ENCODE measurements at places on chromosomes 5 and 9.

- no peak for DNase-seq
Measured at GRCh38 chr5:891117-891836, 1.3 kb downstream of the BRD9 start.

DNA sequence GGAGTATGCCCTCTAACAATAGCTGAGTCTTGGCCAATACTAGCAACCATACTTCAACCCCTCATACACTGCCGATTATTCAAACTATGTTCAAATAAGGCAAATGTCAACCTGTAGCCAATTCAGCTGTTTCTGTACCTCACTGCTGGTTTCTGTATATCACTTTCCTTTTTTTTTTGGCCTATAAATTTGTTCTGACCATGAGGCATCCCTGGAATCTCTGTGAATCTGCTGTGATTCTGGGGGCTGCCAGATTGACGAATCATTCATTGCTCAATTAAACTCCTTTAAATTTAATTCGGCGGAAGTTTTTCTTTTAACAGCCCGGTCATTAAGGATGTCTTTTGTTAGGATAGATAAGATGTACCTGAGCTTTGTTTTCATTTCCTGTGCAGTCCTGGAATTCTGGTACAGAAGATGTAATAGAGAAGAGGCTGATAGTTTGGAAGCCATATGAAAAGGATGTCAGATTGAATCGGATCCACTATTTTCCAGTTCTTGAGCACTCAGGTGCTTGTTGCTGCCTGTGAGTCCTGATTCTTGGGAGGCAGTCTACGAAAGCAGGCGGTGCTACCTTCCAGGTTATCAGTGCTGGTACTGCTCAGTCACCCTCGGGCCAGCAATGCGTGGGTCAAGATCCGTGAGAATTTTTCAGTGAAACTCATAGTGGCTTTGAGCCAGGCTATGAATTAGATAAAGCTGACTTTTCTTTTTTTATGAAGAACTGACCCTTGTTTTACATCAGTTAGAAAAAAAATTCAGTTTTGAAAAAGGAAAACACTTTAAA is 106.2 kb upstream of the TUT7 start:
- no peak for DNase-seq

- no peak for DNase-seq
Measured at GRCh38 chr9:112997236-112997941, 14.6 kb downstream of the ZNF883 start.

DNA sequence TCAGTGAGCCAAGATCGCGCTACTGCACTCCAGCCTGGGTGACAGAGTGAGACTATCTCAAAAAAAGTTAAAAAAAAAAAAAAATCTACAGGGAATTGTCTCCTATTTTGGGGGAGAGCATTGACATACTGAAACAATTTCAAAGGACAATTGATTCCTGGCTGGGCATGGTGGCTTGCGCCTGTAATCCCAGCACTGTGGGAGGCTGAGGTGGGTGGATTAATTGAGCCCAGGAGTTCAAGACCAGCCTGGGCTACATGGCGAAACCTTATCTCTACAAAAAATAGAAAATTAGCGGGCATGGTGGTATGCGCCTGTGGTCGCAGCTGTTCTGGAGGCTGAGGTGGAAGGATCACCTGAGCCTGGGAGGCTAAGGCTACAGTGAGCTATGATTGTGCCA is 30.6 kb downstream of the GPR107 start:
- no peak for DNase-seq

- no peak for DNase-seq
Measured at GRCh38 chr5:85515588-85515987, 1102.2 kb upstream of the COX7C start.

GRCh38 chr5:53874409-53874808 is 314.0 kb downstream of the NDUFS4 start:
- no peak for DNase-seq

GRCh38 chr9:135015565-135015964 is 71.9 kb upstream of the OLFM1 start:
- no peak for DNase-seq

- no peak for DNase-seq
Measured at GRCh38 chr5:2912741-2913140, 161.3 kb upstream of the IRX2 start.

GRCh38 chr9:4152876-4153275 is 147.0 kb downstream of the GLIS3 start:
- no peak for DNase-seq

DNA sequence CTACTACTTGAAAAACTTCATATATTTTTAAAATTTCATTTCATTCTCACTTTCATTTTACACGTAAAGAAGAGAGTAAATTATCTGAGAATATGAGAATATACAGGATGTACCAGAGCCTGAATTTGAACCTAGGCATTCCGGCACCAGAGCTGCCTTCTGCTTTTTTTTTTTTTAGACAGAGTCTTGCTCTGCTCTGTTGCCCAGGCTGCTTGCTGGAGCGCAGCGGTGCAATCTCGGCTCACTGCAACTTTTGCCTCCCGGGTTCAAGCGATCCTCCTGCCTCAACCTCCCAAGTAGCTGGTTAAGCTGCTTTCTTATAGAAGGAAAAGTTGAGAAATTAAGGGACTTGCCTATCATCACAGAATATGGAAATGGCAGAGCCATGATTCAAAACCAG is 540.1 kb downstream of the EBF1 start:
- DNase-seq: no peak

GRCh38 chr5:136015003-136015375 is 13.8 kb upstream of the TGFBI start:
- no peak for DNase-seq

Data from DMS79 (cell line).